ENCODE measurements at places on chromosomes 13 and 19.

- DNase-seq, result no peak
Observed at GRCh38 chr19:3466635-3467034, 13.7 kb downstream of the SMIM24 start.

GRCh38 chr13:46484561-46484960 lies 68.4 kb upstream of the LRCH1 start:
- DNase-seq, result no peak

- no peak for DNase-seq
Observed at GRCh38 chr19:15986701-15987100, 37.9 kb downstream of the OR10H4 start.

DNA sequence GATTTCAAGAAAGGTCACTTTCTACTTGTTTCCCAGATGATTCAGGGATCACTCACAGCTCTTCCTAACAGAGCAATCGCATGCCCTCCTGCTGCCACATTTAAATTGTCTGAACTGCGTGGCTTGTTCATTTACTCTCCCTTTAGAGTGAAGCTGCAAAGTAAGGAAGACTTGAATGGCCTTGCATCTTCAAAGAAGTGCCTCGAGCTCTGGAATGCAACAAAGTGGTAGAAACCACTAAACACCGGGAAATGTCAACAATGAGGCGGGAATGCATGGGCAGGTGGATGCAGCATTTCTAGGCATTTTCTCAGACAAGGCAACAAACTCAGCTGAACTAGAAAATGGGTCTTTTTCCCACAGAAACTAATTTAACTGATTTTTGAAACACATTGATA lies 10.3 kb upstream of the DACH1 start:
- DNase-seq, result no peak

DNA sequence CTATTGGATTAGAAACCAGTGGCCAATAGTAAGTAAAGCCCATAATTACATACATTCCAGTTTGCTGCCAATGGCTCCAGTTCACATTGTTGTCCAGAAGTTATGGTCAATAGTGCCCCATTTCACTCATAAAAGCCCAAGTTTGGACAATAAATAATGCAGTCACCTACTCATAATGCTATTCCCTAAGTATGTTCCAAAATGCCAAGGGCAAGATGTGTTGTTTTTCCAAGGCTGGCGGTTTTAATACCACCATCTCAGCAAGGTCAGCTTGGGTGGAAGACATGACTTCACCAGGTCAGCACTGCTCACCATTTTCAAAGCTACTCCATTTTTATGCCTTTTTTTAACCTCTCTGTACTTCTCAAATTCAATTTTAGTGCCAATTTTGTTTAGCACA lies 32.7 kb downstream of the KCTD12 start:
- DNase-seq, result no peak

- no peak for DNase-seq
Observed at GRCh38 chr13:88883741-88884140, 1212.6 kb downstream of the SLITRK5 start.
